Putamen (tissue), 1 donor: ENCODE measurements at places on chromosomes 1 and 21.

DNA sequence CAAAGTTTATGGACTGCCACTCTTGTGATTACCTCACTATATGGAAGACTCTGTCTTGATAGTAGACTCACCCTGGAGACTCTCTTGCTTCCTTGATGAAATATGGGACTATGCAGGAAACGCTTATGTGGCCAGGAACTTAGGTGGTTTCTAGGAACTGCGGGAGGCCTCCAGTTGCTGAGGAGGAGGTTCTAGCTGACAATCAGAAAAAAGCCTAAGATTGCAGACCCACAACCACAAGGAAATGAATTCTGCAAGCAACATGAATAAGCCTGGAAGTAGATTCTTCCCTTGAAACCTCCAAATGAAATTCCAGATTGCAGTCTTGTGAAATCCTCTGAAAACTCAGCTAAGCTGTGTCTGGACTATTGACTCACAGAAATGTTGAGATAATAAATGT is 88.9 kb upstream of the COL11A1 start:
- no peak for DNase-seq

DNA sequence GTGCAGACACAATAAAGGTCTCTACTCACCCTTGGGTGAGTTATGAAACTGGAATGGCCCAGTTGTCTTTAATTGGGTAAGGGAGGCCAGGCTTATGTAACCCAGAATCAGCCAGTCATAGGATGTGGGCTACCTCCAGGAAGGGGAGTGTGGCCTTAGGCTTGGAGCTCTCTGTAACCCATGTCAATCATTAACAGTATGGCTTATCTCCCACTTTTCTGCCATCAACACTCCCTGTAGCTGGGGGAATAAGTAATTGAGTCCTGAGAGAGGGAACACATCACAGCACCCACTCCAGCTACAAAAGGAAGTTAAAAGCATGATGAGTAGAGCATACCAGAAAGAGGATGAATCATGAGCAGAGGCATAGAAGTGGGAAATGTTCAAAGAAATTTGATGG is 327.0 kb upstream of the DUSP10 start:
- DNase-seq: no peak

- no peak for DNase-seq
These were observed 145.2 kb upstream of the ETS2 start for GRCh38 chr21:38660333-38661196.

DNA sequence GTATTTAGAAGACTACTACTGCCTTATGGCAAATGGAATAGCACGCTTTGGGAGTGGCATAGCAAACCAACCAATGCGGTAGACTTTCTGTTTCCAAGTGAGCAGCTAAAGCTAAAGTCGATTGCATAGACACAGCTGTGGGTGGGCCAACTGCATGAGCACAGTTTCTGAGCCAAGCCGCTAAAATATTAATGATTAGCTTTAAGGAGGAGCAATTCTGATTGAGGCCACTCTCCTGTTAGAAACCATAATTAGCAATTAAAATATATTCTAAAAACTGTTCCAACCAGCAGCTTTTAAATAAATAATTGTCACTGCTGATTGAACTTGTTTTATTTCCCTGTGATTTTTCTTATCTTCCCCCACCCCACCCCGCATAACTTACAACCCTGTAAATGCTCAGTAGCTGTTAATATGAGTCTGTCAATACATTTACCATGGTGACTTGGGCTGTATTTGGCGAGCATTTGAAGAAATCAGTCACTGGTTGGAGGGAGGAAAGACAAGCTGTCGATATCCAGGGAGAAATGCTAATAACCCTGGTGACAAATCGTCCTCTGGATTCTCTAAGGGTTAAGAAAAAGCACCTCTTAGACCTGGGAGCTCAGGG is 32.2 kb downstream of the RNF220 start:
- DNase-seq: no peak

GRCh38 chr1:228149406-228150119 is at the start of gene GJC2:
GJC2 (plus strand) TSS chr1:228149930; CDS start chr1:228157759, 7,829 bp downstream.
- DNase-seq: peak; percentile 64

DNA sequence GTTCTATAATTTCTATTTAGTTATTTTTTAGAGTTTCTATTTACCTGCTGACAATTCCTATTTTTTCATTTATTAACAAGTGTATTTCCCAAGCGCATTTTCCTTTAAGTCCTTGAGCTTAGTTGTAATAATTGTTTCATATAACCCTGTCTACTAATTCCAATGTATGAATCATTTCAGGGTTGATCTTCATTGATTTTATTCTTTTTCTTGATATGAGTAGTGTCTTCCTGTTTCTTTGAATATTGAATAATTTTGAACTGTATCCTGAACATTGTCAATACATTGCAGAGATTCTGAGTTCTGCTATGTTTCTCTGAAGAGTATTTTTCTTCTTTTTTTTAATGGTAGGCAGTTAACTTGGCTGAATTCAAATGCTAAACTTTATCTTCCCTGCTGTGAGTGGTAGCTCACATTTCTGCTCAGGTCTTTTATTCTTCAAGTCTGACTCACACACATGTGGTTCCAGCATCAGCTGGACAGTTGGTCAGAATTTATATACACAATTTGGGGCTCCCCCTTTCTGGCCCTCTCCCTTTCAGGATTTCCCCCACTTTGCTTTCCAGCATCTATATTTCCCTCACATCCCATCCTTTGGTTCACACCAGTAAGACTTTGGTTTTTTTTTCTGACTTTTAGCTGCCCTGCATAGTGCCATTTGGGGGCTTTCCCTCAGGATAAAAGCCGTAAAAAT is 54.4 kb upstream of the WDR26 start:
- no peak for DNase-seq

GRCh38 chr1:156692925-156693847 is 12.2 kb downstream of the CRABP2 start:
- DNase-seq: no peak

DNA sequence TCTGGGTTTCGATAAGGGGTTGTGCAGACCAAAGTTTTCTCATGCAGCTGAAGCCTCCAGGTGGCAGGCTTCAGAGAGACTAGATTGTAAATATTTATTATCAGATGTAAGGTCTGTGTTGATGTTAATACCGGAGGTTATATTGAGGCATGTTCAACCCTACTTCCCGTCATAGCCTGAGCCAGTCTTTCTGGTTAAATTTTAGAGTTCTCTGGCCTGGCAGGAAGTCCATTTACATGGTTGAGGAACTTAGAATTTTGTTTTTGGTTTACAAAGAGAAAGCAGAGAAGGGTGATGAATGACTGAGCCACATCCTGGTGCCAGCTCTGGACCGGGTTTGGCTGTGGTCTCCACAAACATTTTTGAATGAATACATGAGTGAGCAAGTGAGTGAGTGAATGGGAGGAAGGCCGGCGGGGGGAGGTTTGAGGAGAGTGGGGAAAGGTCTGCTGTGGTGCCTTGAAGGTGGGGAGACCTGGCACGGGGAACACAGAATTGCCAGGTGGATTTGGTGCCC is 218.5 kb downstream of the DISC1 start:
- no peak for DNase-seq

GRCh38 chr1:117653195-117653594 is 47.3 kb downstream of the TENT5C start:
- DNase-seq: no peak

DNA sequence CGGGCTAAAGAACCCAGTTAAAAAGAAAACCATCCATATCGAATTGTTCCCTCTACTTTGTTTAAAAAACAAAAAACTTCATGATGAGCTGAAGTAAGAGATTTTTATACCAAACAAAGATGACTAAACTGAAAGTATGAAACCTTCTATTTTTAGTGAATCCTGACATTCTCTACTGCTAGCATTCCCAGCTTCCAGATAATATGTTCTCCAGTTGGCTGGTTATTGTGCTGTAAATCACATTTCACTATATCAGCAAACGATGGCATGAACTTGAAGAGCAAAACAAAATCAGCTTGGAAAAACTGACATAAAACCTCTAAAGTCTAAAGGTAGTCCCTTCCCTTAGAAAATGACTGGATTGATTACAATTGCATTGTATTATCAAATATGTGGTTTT is 68.1 kb upstream of the APP start:
- no peak for DNase-seq

GRCh38 chr1:194042736-194043135 is 856.3 kb upstream of the B3GALT2 start:
- DNase-seq: no peak

- no peak for DNase-seq
These were observed 720.2 kb downstream of the LTN1 start for GRCh38 chr21:28272272-28272992.

DNA sequence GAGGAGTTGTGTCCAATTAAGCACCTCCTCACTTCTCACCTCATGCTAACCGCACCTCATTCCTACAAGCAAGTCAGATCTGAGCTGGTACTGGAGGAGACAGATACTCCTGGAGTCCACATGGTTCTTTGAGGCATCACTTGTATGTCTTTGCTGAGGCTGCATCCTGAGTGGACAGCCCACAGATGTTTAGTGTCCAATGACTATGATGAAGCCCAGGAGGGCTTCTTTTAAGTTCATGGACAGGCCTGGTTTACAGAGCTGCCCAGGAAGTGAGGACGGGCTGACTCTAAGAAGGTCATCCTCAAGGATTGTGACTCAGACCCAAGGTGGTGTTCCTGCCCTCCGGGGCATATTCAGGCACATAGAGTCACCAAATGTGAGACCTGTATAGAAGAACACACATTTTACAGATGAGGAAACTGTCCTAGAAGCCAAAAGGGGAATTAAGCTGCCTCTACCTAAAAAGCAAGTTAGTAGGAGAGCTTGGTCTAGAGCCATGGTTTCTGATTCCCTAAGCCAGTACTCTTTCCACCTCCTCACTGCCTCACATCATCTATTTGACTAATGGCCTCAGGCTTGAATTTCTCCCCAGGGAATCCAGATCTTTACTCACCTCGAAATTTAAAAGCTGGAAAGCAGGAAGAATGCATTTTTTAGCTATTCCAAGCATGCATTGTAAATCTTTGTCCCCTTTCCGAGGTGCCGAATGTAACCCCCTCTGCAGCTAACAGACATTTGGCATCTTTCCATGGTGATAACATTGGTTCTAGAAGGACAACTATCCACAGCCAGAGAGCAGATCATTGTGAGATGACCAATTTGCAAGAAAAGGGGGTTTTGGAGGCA is 228.1 kb downstream of the OMA1 start:
- no peak for DNase-seq

GRCh38 chr1:226373376-226373775 is 34.5 kb downstream of the PARP1 start:
- DNase-seq: no peak

DNA sequence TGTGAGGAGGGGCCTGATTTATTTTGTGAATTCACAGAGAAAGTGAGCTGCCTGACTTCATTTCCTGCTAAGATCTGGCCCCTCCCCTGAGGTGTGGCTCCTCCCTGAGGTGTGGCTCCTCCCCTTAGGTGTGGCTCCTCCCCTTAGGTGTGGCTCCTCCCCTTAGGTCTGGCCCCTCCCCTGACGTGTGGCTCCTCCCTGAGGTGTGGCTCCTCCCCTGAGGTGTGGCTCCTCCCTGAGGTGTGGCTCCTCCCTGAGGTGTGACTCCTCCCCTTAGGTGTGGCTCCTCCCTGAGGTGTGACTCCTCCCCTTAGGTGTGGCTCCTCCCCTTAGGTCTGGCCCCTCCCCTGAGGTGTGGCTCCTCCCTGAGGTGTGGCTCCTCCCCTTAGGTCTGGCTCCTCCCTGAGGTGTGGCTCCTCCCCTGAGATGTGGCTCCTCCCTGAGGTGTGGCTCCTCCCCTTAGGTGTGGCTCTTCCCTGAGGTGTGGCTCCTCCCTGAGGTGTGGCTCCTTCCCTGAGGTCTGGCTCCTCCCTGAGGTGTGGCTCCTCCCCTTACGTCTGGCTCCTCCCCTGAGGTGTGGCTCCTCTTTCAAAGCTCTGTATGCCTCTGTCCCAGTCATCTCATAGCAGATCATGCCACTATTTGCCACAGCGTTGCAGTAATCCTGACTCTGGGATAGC is 26.9 kb upstream of the LRRC3 start:
- no peak for DNase-seq

- DNase-seq: peak; percentile 94
These were observed at the start of gene HIPK1 for GRCh38 chr1:113928941-113929749. HIPK1 (plus strand) TSS chr1:113929324.

DNA sequence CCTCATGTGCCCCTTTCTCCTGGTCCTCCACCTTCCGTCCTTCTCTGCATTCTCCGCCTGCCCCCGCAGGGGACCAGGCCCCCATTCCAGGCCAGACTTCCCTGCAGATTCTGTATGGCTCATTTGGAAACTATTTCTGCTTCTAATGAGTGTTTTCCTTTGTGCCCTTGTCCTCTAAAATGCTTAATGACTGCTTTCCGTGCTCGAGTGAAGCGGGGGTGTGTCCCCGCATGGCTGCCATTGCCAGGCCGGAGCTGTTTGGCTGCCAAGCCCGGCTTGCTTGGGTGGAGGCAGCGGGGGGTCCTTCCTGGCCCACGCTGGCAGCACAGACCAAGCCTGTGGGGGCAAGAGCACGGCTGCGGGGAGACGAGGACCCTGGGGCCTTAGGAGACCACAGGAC is 299.3 kb upstream of the VAMP3 start:
- DNase-seq: no peak

DNA sequence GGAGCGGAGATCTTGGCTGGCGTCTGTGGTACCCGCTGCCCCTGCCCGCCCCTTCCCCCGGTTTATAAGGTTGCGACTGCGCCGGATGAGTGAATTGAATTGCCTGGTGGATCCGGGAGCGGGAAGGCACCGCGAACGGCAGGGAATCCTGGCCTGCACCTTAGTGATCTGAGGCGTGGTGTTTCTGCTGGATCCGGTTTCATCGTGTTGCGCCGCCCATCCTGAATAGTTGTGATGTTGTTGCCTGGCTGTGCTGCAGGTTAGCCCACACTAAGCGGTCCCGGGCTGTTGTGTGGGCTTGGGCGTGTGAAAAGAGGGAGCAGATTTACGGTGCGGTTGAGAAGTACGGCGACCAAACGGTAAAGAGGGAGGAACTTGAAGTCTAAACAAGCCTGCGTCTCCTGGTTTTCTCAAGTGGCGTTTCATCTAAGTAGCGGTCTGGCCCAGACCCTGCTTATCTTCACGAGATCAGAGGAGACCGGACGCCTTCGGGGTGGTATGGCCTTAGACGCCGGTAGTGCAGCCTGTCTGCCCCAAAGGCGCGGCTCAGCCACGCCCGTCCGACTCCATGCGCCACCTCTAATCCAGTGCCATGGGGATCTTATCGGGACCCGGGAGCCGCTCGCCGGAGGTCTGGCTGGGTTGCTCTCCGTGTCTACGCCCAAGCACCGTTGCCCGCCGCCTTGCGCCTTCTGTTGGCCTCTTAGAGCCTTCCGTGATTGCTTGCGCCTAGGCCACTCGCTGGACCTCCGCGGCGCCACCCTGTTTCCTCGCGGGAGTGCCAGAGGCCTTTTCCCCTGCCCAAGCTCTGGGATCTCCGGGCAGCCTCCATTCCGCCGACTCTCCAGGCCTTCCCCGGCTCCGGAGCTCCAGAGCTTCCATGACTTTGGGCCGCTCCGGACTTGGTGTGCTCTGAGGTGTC is 87.5 kb upstream of the RHOU start:
- no peak for DNase-seq
